ENCODE measurements at places on chromosomes 7 and 10.

GRCh38 chr7:132051311-132051710, 494.9 kb upstream of the PODXL start:
- peak; percentile 9 for DNase-seq

DNA sequence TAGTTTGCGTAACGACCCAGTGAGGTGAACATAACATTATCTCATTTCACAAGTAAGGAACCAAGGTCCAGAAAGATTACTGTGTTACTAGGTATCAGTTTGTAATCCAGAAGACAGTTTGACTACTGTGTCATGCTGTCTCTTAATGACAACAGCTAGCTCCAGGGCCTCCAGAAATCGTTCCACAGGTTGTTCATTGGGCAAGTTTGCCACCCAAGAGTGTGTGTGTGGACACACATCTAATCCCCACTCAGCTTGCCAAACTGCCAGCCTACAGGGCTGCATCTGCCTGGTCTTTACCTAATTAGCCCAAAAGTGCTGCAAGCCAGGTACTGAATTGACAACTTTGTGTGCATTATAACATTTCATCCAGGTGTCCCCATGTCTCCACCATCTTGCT, 27.9 kb upstream of the SLC16A12 start:
- no peak for DNase-seq

- no peak for DNase-seq
These were observed 545 bp downstream of the GIGYF1 start for GRCh38 chr7:100693312-100694097.

DNA sequence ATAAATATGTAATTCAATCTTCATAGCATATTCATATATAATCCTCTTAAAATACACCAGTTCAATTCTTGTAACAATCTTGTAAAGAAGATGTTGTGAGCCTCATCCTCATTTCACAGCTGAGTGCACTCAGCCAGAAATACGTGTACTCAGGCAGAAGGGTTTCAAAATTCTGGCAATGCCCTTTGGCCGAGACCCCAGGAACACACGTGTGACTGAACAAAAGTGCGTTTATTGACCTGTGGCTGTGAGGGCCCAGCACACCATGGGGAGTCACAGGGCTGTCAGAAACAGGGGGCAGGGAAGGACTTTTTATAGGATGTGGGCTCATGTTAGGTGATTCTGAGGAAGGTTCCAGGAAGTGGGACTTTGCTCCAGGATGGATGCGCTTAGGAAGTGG, 21.5 kb downstream of the GIMAP8 start:
- no peak for DNase-seq

- DNase-seq, result no peak
These were observed 582.4 kb upstream of the FOXK1 start for GRCh38 chr7:4099651-4100050.

DNA sequence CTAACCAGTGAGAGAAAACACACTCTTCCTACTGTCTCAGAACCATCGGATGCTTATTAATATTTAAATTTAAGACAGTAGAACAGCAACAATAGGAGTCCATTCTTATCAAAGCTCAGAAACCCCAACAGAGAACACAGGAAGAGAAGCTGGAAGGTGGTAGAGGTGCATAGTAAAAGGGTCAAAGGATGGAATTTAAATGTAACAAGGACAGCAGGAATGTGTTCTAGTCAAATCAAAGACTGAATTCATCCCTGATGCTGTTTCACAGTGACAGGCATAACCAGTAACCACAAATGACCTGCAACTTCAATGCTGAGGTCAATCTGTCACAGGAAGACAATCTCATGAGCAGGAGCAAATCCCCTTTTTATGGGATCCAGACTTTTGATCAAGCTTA, 1259.7 kb downstream of the XPNPEP1 start:
- DNase-seq, result no peak

GRCh38 chr10:13319166-13319565, 19.3 kb upstream of the PHYH start:
- no peak for DNase-seq

- no peak for DNase-seq
These were observed 112.8 kb downstream of the CDK14 start for GRCh38 chr7:90708841-90709317.

GRCh38 chr7:148834605-148835004, 49.5 kb downstream of the EZH2 start:
- no peak for DNase-seq

- no peak for DNase-seq
These were observed 129.0 kb downstream of the HIBADH start for GRCh38 chr7:27533652-27534081.

- DNase-seq, result no peak
These were observed 65.6 kb downstream of the NOD1 start for GRCh38 chr7:30412782-30413504.

DNA sequence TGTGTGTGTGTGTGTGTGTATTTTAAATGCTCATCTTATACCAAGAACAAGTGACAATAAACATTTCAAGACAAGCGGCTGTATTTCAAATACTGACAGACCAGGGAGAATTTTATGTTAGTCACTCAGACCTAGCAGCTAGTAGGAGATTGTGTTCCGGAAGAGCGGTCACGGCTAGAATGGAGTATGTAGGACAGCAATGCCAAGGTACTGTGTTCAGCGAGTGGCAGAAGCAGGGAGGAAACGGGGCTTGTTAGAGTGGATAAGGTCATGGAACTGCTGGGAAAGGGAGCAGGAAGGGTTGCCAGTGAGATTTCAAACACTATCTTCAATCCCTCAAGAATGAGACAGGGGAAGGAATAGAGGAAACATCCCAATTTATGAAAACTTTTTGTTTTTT, 260.5 kb upstream of the PITRM1 start:
- no peak for DNase-seq

- peak; percentile 49 for DNase-seq
These were observed 927 bp upstream of the ALOX5 start for GRCh38 chr10:45373003-45373575.

DNA sequence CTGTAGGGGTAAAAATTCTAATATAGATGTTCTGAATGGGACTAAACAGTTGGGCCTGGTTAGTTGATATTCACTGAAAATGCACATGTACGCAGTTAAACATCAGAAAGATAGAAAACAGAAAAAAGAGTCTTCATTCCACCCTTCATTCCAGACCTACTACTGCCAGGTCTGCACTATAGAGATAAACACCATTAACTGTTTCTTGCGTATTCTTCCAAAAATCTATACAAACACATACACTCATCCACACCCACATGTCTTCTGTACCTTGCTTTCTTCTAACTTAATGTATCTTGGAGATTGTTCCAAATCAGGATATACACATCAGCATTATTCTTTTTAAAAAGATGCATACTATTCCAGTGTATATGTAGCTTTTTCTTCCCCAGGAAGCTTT, 13.9 kb upstream of the CLEC2L start:
- DNase-seq, result no peak

DNA sequence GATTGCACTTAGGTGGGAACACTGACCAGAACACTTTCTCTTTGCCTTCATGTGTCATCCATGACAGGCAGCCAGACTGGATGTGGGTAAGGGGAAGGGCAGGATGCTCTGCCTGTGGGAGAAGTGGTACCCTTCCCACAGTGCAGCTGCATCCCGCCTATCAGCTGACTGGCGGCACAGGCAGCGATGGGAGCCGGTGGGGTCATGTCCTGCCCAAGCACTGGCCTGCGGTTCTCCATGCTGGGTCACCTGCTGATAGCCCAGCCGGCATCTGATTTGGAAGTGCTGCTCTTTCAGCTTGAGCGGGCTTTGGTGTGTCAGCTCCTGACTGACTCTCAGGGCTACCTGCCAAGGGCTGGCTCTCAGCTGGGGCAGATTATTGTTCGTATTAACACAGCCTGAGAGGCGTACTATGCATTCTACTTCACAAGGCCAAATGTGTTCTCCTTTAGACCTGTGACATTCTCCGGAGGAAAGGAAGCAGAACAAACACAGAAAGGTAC, 105.2 kb upstream of the PDLIM1 start:
- no peak for DNase-seq

DNA sequence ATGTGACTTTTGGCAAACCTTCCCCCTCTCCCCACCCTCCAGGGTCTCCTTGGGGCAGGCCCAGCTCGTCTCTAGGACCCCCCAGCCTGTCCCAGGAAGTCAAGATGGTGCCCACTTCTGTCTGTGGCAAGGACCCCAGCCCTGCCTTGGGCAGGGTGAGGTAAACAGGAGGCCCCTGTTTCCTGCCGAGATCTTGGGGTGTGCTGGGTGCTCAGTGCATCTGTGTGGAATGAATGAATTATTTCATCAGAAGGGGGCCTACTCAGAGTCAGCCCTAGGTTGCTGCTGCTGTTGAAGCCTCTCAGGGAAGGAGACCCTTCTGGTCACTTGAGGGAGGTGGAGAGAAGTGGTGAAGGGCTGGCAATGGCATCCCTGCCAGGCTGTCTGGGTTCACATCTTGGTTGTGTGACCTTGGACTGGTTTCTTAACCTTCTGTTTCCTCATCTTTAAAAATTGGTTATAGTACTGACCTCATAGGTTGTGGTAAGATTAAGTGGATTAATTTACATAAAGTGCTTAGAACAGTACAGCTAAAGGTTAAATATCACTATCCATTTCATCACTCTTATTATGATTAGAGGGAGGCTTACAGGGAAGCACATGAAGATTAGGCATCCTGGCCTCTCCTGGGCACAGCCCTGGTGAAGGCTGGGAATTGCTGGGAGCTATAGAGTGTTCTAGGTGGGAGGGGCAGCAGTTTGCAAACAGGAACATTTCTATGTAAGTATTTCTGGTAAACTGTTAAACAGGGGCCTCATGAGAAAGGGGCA, 67.7 kb downstream of the ZMIZ1 start:
- DNase-seq, result peak; percentile 49

- DNase-seq, result no peak
These were observed 10.3 kb downstream of the ADRB1 start for GRCh38 chr10:114053946-114054345.

DNA sequence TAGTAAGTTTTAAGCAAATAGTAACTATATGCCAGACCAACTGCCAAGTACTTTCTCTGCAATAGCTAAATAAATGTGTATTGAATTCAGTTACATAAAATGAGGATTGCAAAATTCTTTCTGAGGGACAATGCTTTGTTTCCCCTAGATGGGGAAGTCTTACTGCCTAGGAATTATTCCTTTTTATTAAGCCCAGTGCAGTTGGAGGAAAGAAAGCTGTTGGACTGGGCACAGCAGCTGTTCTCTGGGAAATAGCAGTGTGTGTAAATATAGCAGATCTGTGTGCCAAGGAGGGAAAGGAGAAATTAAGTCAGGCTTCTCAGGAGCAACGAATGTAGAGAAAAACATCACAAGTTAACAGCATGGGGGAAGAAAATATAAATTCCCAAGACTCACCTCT, 77.1 kb downstream of the SEC23IP start:
- DNase-seq, result no peak
